Stimulated activated CD4-positive, alpha-beta T cell treated with anti-CD3 and anti-CD28 coated beads, Interleukin-1b, Interleukin-23, amount 100 ng/mL, for 1 hour (primary cell): ENCODE measurements at places on chromosomes 6 and 20.

- peak; percentile 43 for DNase-seq
Measured at GRCh38 chr20:32535953-32536823, 48.9 kb downstream of the NOL4L start.

GRCh38 chr20:14036567-14036966, 41.3 kb downstream of the MACROD2 start:
- DNase-seq = no peak

GRCh38 chr6:94845742-94846141, 731.6 kb upstream of the MANEA start:
- no peak for DNase-seq

- no peak for DNase-seq
Measured at GRCh38 chr6:37039958-37040357, 34.5 kb downstream of the FGD2 start.

DNA sequence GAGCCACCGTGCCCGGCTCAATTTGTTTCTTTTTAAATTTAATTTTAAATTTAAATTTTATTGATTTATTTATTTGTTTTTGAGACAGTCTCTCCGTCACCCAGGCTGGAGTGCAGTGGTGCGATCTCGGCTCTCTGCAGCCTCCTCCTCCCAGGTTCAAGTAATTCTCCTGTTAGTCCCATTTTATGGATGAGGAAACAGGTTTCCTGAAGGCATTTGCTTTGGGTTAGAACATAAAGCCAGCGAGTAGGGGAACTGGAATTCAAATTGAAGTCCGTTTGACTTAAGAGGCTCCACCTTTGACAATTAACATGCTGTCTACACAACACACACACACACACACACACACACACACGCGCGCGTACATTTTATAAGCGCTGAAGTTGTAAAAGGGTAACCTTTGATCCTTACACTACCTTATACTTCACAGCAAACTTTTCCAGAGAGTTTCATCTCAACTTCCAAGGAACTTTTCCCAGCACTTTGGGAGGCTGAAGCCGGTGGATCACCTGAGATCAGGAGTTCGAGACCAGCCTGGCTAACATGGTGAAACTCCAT, 232.0 kb downstream of the BCAS1 start:
- DNase-seq = no peak
